ENCODE measurements at places on chromosomes 1 and 21.

- no peak for DNase-seq
Observed at GRCh38 chr1:1600861-1601563, 1.1 kb upstream of the FNDC10 start.

DNA sequence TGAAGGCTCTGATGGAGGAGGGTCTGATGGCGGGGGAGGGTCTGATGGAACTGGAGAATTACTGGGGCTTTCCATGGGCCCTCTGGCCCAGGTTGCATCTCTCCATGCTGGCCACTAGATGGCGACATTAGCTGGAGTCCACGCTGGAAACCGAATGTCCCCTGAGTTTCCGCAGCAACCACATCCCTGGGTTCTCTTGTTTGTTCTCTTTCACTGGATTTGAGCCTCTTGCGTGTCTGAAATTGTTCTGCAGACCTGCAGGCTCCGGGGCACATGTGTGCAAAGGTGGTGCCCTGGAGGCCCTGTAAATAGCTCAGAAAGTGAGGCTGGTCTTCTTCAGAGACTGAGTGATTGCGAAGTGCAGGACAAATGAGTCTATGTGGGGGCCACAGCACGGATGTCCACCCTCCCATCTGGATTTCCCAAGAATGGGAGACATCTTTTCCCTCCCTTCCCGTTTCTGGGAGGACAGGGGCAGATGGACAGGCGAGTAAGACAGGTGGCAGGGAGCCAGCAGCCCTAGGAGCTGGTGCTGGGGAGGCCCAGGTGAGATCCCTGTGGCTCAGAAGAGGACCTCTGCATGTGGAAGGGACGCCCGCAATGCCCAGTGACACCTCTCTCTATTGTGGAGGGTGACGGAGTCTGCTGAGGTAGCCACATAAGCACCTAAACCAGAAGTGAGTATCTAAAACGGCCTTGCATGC is 73.2 kb upstream of the ABCG1 start:
- peak; percentile 58 for DNase-seq

DNA sequence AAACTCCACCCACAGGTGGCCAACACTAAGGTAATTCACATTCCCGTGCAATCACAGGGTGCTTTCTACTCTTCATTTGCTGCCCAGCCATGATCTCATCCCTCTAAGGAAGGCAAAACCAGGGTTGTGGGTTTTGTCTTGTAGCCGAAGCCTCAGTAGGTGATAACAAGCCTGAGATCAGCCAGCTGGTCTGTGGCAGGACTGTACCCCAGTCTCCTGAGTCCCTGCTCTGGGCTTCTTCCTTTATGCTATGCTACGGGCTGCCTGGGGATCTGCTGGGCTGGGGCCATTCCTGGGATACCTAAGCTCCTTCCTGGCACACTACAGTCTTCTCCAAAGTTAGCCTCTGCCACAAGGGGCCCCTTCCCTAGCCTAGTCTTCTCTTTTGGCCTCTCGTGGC is 9.8 kb downstream of the PPFIA4 start:
- peak; percentile 32 for DNase-seq

DNA sequence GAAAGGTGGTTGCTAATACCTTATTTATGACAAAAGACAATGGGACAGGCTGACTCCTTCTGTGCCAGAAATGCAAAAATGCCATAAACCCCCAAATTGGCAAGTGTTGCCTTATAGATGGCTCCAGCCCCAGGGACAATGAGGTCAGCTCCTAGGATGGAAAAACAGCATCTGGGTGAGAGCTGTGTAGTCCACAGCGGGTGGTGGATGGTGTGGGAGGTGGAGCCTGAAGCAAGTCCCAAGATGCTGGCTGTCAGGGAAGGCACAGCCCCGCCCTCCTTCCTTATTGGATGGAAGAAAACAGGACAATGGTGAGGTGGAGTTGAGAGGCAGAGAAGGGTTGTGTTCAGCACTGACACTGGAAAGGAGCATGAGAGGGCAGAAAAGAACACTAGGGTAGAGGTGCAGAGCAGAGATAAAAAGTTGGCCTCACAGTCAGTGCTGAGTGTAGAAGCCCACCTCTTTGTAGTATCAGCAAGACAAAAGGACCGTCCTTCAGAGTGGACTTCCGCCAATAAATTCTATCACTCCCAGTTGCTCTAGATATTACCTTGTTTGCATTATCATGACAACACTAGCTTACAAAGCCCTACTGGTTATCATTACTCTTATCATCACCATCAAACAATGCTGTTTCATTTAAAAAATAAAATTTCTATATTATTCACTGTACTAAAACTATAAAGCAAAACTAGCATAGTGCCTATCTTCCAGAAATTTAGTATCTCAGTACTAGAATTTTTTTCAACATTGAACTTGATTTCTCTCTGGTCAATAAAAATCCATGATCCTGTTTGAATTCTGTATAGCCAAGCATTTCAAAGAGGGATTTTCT is 3.7 kb upstream of the SDE2 start:
- peak; percentile 25 for DNase-seq

DNA sequence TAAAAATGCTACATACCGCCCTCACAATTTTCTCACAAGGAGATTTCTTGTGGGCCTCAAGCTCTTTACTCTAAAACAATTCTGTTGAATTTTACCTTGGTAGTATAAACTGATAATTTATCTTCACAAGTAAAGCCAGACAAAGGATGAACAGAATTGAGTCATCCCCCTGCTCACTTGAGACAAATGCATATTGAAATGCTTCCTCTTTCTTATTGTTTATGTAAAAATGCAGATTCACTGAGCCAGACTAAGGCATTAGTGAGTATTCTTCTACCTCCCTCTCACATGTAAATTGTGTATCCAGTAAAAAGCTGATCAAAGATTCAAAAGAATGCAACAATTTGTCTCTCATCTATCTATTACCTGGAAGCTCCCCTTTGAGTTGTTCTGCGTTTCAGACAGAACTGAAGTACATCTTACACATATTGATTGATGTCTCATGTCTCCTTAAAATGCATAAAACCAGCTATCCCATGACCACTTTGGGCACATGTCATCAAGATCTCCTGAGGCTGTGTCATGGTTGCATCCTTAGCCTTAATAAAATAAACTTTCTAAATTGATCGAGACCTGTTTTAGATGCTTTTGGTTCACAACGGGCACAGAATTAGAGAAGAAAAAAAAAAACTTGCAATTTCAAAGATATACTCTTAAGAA is 743.1 kb upstream of the B3GALT2 start:
- no peak for DNase-seq

DNA sequence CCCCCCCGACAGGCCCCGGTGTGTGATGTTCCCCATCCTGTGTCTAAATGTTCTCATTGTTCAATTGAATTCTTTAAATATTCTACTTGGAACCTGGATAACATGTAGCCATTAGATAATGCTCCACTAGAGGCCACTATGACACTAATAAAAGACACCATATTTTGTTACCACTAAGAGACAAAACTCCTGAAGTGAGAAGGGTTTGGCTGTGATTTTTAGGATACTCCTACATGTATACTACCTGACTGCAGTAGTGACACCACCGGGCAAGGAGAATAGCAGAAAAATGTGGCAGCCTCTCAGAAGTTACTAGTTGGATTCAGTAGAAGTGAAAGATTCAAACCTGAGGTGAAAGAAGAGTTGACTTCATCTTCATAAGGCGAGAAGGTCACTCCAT is 36.0 kb downstream of the F5 start:
- peak; percentile 44 for DNase-seq

DNA sequence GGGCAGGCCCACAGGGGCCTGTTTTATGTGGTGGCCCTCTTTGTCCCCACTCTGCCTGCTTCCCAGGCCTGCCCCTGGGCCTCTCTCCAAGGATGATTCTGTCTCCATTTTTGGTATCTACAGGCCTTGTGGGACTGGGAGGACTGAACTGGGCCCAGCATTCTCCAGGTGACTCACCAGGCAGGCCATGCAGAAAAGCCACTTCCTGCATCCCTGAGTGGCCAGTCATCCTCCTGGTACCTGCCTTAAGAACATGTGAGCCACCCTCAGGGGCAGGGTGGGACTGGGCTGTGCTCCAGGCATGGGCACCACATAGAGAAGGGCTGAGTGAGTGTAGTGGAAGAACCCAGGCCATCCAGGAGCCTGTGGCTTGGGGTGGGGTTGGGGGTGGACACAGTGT is 20.0 kb upstream of the BCAR3 start:
- peak; percentile 99 for DNase-seq

DNA sequence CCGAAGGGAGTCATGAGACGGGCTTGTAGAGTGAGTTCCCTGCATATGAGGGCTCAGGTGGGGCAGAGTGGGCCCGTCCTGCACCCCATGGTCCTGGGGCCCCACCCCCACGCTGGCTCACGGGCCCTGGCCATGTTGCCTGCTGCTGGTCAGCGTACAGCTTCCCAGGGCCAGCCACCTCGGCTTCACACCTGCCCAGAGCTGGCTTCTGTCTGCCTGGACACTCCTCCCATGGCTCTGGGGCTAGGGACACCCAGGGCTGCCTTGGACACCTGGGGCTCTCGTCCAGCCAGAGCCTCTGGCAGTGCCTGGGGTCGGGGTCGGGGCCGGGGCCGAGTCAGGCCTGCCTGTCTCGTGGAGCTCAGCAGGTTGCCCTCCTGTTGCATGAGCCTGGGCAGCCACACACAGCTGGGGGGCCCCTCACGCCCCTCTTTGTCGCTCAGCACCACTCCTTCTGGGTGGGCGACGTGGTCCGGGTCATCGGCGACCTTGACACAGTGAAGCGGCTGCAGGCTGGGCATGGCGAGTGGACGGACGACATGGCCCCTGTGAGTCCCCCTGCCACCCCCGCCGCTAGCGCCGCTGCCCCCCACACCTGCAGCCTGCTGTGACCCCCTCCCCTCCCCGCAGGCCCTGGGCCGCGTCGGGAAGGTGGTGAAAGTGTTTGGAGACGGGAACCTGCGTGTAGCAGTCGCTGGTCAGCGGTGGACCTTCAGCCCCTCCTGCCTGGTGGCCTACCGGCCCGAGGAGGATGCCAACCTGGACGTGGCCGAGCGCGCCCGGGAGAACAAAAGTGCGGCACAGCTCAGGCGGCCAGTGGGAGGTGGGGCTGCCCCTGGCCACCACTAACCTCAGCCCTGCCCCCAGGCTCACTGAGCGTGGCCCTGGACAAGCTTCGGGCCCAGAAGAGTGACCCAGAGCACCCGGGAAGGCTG is 5.5 kb upstream of the MMP23B start:
- no peak for DNase-seq

All from fibroblast of upper back skin (primary cell).